ENCODE measurements at places on chromosomes 3 and 15. TPM values are rescaled to one million over a fixed set of nuclear protein-coding genes. Genes with fewer than 3 reads are reported as not detected.

- H3K4me1 ChIP-seq = peaks cover 62% of the 10 kb centered on the region
- no peak for DNase-seq
- H3K36me3 ChIP-seq = no peaks in the 10 kb centered on the region
- H3K4me3 ChIP-seq = no peak overlapping the region
These were observed 453.8 kb downstream of the MAGI1 start for GRCh38 chr3:65584913-65585312.

DNA sequence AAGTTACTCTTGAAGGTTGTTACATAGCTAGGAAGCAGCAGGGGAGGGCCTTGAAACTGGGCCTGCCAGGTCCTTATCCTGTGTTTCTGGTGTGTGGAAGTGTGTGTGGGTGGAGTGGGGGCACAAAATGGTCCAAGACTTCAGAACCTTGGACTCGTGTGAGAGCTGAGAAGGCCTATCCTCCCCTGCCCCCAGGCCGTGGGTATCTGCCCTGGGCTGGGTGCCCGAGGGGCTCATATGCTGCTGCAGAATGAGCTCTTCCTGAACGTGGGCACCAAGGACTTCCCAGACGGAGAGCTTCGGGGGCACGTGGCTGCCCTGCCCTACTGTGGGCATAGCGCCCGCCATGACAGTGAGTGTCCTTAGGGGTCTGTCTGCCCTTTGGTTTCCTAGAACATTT lies 4.5 kb downstream of the CHRD start:
- H3K4me3 ChIP-seq = no peak overlapping the region
- H3K36me3 ChIP-seq = no peaks in the 10 kb centered on the region
- DNase-seq = no peak
- no peak overlapping the region for H3K27ac ChIP-seq
- no peaks in the 10 kb centered on the region for H3K4me1 ChIP-seq
- peaks cover 44% of the 10 kb centered on the region for H3K27me3 ChIP-seq

DNA sequence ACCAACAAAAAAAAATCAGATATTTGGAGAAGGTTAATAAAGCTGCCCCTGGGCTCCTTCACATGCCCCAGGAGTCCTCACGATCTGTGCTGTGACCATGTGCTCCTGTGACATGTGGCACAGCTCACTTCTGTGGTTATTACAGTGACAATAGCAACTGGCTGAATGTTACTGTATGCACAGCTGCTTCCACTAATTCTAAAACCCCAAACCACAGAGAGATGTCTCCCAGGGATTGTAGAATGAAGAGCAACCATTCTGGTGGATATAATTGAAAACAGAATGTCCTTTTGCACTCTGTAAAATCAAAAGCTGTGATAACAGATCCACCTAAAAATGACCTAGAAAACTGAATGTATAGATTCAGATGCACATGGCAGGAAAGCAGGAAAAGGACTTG lies 489.2 kb upstream of the CNTN4 start:
- no peak overlapping the region for H3K4me3 ChIP-seq
- no peaks in the 10 kb centered on the region for H3K36me3 ChIP-seq
- no peak overlapping the region for H3K27ac ChIP-seq
- no peaks in the 10 kb centered on the region for H3K27me3 ChIP-seq
- H3K4me1 ChIP-seq = no peaks in the 10 kb centered on the region
- DNase-seq = no peak

- no peak overlapping the region for H3K4me3 ChIP-seq
- no peaks in the 10 kb centered on the region for H3K4me1 ChIP-seq
- H3K27ac ChIP-seq = no peak overlapping the region
These were observed 238.8 kb downstream of the EDEM1 start for GRCh38 chr3:5426094-5426883.

Gene CDV3
- polyA plus RNA-seq = 44.1 TPM

Data from GM23338 (cell line).